Hematopoietic multipotent progenitor cell treated with erythropoietin and hydrocortisone succinate and interleukin-3 and kit ligand, for 8 days (in vitro differentiated cells): ENCODE measurements at places on chromosomes 5 and 9.

GRCh38 chr5:137248527-137248926, 250.6 kb downstream of the SPOCK1 start:
- no peak for DNase-seq

- no peak for DNase-seq
Measured at GRCh38 chr9:26131886-26132285, 453.6 kb upstream of the TUSC1 start.

GRCh38 chr5:72661405-72661804, 154.2 kb upstream of the ZNF366 start:
- no peak for DNase-seq

- no peak for DNase-seq
Measured at GRCh38 chr5:28390341-28390740, 1352.0 kb upstream of the CDH9 start.

DNA sequence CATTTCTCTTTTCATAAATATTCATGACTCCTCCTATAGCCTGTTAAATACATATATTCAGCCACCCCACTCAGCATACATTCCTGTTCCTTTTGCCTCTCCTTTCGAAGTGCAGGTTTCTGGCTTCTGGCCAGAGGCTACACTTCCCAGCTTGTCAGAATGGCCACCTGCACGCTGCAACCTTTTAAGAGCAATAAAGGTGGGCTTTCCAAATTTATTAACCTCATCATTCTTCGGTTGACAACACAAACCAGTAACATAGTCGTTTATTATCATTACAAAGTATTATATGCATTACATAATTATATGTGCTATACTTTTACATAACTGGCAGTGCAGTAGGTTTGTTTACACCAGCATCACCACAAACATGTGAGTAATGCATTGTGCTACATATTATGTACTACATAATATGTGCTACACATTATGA, 16.5 kb upstream of the TMEM171 start:
- DNase-seq = no peak

- no peak for DNase-seq
Measured at GRCh38 chr5:123906698-123907295, 394.8 kb downstream of the CSNK1G3 start.

- DNase-seq = no peak
Measured at GRCh38 chr9:98485706-98486105, 223.0 kb downstream of the GABBR2 start.

- peak; percentile 21 for DNase-seq
Measured at GRCh38 chr9:134455934-134456755, 129.9 kb downstream of the RXRA start.

GRCh38 chr5:128491291-128491690, 46.8 kb downstream of the FBN2 start:
- DNase-seq = no peak

- DNase-seq = no peak
Measured at GRCh38 chr5:95969651-95970358, 8.2 kb upstream of the ELL2 start.

GRCh38 chr5:96463091-96463490, 30.0 kb upstream of the PCSK1 start:
- DNase-seq = no peak

DNA sequence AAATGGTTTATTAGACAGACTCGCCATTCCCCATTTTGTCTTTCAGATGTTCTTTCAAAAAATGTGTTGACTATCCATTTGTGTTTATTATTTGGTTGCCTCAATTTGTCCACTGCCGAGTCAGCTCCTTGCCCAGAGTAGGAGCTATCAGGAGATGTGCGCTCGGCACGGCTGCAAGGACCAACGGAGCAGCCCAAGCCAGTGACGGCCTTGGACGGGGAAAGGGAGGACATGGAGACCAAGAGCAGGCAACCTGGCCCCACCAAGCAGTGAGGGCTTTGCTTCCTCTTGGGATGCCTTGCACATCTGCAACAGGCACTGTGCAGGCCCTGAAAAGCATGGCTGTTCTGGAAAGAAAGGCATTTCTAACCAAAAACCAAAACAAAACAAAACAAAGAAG, 69.8 kb downstream of the DEPDC1B start:
- no peak for DNase-seq

- DNase-seq = no peak
Measured at GRCh38 chr9:70073756-70074155, 30.1 kb downstream of the MAMDC2 start.

GRCh38 chr9:93683331-93684134, 107.1 kb downstream of the PHF2 start:
- DNase-seq = no peak

GRCh38 chr5:168695301-168695835, 116.2 kb upstream of the PANK3 start:
- DNase-seq = no peak

GRCh38 chr9:124014956-124015660, 3.5 kb downstream of the LHX2 start:
- no peak for DNase-seq

DNA sequence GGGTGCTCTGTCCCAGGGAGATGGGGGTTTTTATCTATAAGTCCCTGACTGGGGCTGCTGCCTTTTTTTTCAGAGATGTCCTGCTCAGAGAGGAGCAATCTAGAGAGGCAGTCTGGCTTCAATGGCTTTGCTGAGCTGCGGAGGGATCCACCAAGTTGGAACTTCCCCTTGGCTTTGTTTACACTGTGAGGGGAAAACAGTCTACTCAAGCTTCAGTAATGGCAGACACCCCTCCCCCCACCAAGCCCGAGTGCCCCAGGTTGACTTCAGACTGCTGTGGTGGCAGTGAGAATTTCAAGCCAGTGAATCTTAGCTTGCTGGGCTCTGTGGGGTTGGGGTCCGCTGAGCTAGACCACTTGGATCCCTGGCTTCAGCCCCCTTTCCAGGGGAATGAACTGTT, 375.8 kb downstream of the RAB3C start:
- DNase-seq = no peak

GRCh38 chr5:18333841-18334240, 699.6 kb downstream of the TAF11L14 start:
- no peak for DNase-seq

DNA sequence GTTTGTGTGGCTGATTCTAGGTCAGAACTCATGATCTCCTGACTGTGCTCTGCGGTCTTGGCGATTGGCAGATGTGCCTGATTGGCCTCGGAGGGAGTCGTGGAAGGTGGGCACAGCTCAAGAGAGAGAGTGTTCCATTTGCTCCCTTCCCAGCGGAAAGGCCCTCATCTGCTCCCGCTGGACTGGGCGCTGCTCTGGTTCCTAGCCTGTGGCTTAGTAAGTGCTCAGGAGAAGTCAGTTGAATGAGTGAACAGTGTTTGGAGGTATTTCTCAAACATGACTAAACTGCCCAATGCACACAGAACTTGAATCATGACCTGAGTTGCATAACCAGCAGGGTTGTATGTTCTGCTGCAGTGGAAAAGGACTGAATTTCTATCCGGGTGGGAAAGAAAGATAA, 120.2 kb upstream of the PITX1 start:
- no peak for DNase-seq

- DNase-seq = no peak
Measured at GRCh38 chr5:43412644-43413043, 453 bp upstream of the CCL28 start.

- DNase-seq = no peak
Measured at GRCh38 chr9:95315108-95315746, 2.3 kb downstream of the FANCC start.

- DNase-seq = no peak
Measured at GRCh38 chr5:98587166-98587565, 186.3 kb upstream of the RGMB start.

DNA sequence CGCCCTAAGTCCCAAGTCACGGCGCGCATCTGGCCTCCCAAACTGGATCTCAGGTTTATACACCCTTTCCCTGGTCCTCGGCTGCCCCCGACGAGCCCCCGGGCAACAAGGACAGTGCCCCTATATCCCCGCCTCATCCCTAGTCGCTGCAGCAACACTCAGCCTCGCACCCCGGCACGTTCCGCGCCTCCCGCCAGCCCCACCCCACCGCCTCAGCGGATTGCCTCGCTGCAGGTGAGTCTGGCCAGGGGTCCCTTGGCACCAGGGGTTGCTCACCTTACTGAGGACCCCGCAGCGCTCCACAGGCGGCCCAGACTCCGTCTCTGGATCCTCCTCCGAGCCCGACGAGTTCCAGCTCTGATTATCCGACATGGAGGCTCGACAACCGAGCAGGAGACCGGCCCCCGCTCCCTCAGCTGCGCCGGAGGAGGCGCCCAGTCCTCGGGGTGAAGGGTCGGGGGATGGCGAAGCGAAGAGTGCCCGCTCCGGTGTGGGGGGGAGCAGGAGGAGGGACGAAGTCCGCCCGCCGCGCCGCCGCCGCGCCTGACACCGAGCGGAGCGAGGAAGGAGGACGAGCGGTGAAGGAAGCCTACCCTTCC, 494 bp downstream of the CERT1 start:
- DNase-seq = peak; percentile 9

- no peak for DNase-seq
Measured at GRCh38 chr5:127450046-127450445, 67.4 kb upstream of the PRRC1 start.

DNA sequence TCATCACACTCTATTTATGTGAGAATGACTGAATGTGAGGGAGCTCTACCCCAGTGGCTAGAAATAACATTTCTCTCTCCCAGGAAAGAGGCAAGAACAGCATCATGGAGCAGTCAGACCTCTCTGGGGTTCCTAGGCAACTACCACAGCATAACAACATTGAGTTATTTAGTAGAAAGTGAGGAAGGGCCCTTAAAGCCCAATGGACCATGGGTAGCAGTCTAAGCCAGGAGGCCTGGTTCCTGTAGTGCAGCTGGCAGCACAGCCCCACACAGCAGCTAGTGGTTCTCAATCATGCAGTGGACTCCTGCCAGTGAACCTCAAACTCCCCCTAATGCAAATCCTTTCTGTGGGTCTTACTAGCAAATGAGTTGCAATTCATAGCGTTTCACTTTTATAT, 55.3 kb downstream of the SPEF2 start:
- DNase-seq = peak; percentile 55

DNA sequence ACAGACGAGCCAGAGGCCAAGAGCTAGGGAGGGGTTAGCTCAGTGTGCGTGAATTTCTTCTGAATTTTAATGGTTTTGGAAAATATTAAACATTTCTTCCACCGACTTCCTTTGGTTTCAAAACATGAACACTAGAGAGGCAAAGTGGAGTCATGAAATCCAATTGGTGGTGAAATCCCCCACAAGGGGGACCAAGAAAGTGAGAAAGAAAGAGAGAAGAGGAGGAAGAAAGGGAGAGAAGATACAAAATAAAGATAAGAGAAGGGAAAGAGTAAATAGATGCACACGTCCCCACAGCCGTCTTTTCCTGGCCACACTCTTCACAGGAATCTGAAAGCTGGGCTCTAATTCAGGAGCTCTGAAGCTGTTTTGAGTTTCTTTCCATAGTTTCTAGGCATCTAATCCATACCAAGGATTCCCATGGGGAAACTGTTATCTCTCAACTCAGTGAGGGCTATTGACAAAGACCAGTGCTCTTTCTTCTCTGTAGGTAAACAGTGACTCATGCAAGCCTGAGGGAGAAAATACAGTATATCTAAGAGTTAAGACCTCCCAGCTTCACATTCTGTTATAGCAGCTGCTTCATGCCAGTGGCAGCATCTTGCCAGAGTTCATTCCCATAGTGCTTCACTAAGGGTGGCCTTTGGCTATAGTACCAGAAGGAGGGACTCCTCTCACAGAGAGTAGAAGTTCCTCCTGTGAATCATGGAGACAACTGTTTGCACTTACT, 115.8 kb upstream of the LIFR start:
- no peak for DNase-seq

GRCh38 chr9:70933321-70933720, 188.1 kb downstream of the TRPM3 start:
- DNase-seq = no peak

- peak; percentile 82 for DNase-seq
Measured at GRCh38 chr9:114082017-114082762, 4.1 kb upstream of the AMBP start.

DNA sequence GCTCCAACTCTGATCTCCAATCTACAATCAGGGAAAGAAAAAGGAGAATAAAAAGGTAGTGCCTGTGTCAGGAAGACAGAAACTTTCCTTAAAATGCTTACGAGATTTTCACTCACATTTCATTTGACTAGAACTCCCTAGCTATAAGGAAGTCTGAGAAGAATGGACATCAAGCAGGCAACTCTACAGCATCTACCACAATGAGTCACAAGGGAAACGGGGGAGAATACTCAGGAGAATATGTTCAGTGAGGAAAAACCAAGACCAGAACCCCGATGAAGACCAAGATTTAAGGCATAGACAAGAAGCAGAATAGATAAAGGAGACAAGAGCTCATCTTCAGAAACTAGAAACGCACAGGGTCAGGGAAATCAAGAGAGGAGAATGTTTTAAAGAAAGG, 9.0 kb upstream of the SETD9 start:
- DNase-seq = no peak

DNA sequence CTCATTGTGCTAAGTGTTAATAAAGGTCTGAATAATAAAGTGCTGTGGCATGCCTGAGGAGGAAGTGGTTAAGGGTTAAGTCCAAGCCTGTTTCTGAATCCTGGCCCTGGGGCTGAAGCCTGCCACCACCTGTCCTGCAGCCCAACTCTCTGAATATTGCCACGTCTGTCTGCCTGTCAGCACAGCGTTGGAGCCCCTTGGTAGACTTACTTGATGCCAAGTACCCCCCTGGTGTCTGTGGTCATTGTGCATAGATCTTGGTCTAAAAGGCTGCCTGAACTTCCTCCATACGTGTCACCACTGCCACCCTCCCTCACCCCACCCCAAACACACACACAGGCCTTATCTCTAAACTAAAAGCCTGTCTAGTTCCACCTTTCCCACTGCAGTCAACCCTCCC, 35.4 kb upstream of the SLC2A8 start:
- DNase-seq = peak; percentile 25
